Activated naive CD4-positive, alpha-beta T cell treated with anti-CD3 and anti-CD28 coated beads, Interleukin-2, amount 10 ng/mL, durations not matched to agents 7 days and 5 days (primary cell): ENCODE measurements at places on chromosomes 1 and 21.
A peak's percentile ranks its signal among the peaks of the same experiment; 100 is the strongest.

DNA sequence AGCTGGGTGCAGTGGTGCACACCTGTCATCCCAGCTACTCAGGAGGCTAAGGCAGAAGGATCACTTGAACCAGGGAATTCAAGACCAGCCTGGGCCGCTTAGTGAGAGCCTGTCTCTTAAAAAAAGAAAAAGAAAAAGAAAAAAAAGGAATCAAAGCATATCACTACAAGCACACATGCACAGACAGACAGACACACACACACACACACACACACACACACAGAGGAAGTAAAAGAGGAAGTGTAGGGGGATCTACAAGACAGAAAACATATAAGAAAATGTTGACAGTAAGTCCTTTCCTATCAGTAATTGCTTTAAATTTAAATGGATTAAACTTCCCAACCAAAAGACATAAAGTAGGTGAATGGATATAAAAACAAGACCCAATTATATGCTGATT lies 180.3 kb downstream of the FAF1 start:
- no peak overlapping the region for H3K27ac ChIP-seq
- no peaks in the 10 kb centered on the region for H3K27me3 ChIP-seq
- H3K4me3 ChIP-seq: no peak overlapping the region
- peaks cover 9% of the 10 kb centered on the region for H3K4me1 ChIP-seq
- peaks cover 13% of the 10 kb centered on the region for H3K36me3 ChIP-seq

- DNase-seq: no peak
- peaks cover 4% of the 10 kb centered on the region for H3K27me3 ChIP-seq
- H3K36me3 ChIP-seq: peaks cover 25% of the 10 kb centered on the region
- no peak overlapping the region for H3K27ac ChIP-seq
Measured at GRCh38 chr21:44767834-44768831, 33.5 kb downstream of the UBE2G2 start.

DNA sequence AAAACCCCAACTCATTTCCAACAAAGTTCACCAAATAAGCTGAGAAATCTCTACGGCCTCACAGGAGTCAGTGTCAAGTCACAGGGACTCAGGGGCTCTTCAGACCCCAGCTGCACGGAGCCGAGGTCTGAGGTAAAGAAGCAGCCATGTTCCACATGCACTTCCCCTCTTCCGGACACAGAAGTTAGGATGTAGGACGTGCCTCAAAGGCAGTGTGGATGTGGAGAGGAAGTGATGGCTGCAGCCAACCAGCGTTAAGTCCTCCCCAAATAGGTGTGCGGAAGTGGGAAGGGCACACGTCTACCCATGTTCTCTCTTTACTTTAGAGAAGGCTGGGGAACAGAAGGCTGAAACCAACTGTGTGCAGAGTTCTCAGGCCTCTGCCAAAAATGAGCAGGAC lies 14.6 kb upstream of the NCF2 start:
- H3K4me1 ChIP-seq: peaks cover 9% of the 10 kb centered on the region
- H3K4me3 ChIP-seq: no peak overlapping the region
- no peak overlapping the region for H3K27ac ChIP-seq
- DNase-seq: no peak

- no peaks in the 10 kb centered on the region for H3K4me1 ChIP-seq
- peaks cover 4% of the 10 kb centered on the region for H3K27me3 ChIP-seq
- no peaks in the 10 kb centered on the region for H3K36me3 ChIP-seq
Measured at GRCh38 chr1:159663552-159663951, 50.8 kb downstream of the CRP start.

- peaks cover 6% of the 10 kb centered on the region for H3K36me3 ChIP-seq
- H3K27ac ChIP-seq: peak overlapping the region; percentile 81
- no peaks in the 10 kb centered on the region for H3K27me3 ChIP-seq
- no peak for DNase-seq
- peaks cover 65% of the 10 kb centered on the region for H3K4me1 ChIP-seq
Measured at GRCh38 chr1:117007719-117008013, 6.1 kb downstream of the CD101 start.

DNA sequence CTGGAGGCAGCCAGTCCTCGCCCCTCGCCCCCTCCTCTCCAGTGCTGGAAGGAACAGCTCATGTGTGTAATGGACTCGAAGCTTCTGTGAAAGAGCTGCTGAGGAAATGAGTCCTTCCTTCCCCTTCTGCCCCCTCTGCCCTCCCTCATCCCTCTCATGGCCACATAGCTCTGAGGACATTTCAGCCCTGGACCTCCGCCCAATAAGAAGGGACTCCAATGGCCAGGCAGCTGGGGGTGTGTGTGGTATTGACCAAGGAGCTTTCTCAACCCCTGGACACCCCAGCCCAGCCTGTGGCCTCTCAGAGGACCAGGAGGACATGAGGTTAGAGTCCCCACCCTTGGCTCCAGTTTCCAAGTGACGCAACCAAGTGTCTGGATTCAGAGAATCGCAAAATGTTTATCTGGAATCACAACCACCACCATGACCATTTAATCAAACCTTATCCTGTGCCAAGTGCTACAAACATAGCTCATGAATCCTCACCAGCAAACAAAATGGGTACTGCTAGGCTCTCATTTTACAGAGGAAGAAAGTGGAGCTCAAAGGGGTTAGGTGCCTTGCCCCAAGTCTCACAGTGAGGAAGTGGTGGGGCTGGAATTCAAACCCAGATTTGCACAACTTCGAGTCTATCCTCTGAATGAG lies 47.8 kb upstream of the ECE1 start:
- H3K27me3 ChIP-seq: no peaks in the 10 kb centered on the region
- no peak overlapping the region for H3K4me3 ChIP-seq
- H3K36me3 ChIP-seq: peaks cover 17% of the 10 kb centered on the region
- H3K4me1 ChIP-seq: peaks cover 94% of the 10 kb centered on the region

- H3K27ac ChIP-seq: no peak overlapping the region
- DNase-seq: no peak
- no peak overlapping the region for H3K4me3 ChIP-seq
Measured at GRCh38 chr1:74162333-74162732, 35.6 kb downstream of the LRRIQ3 start.
